CD4-positive, CD25-positive, alpha-beta regulatory T cell (primary cell): ENCODE measurements at places on chromosomes 5 and 9. TPM values are rescaled to one million over a fixed set of nuclear protein-coding genes. Genes with fewer than 3 reads are reported as not detected.

DNA sequence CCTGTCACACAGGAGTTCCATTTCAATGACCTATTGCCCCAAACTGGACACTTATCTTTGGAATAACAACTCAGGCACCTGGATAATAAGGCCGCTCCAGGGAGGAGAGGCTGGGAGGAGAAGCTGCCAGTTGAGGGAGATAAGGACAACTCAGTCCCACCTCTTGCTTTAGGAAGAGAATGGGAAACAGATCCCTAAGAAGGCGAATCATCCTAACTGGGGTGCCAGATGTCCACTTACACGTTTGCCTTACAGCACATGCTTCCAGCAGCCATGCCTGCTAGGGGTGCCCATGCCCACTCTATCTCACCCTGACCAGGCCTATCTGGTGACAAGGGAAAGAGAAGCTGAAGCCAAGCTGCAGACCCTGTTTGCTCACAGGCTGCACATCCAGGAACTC lies 6.5 kb downstream of the HK3 start:
- DNase-seq, result no peak
- H3K4me1 ChIP-seq, result no peaks in the 10 kb centered on the region
- H3K36me3 ChIP-seq, result no peaks in the 10 kb centered on the region
- no peaks in the 10 kb centered on the region for H3K27me3 ChIP-seq
- no peak overlapping the region for H3K27ac ChIP-seq

DNA sequence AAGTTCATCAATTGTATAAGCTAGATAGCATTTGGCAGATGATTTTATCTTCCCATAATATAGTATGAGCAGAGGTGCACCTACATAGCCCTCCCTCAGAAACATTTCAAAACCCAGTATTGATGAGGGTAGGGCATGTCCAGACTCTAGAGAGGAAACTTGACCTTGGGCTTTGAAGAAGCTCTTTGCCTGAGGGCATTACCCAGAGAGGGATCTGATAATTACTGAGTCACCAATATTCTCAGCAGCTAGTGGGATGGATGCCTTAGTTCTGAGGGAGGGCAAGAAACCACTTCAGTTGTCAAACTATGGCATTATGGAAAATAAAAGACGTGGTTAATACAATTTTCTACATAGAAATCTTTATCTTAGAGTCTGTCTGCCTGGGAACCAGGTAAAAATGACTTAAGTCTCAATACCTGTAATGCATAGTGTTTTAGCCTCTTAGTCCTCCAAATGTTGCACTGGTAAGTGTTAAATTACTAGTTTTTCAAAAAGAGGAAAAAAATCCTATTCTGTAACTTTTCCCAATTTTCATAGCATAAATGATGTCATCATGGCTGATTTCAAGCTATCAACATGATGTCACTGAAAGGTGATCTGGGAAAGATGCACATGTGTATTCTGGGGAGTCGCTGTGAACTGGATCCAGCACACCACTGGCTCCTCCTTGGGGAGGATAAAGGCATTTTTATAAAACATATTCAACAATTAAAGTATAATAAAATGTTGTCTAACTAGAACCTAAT lies 809.0 kb downstream of the KCTD16 start:
- no peak overlapping the region for H3K4me3 ChIP-seq
- DNase-seq, result no peak
- H3K27me3 ChIP-seq, result no peaks in the 10 kb centered on the region
- H3K27ac ChIP-seq, result no peak overlapping the region

LRRC19 gene
- polyA plus RNA-seq, result not detected

DNA sequence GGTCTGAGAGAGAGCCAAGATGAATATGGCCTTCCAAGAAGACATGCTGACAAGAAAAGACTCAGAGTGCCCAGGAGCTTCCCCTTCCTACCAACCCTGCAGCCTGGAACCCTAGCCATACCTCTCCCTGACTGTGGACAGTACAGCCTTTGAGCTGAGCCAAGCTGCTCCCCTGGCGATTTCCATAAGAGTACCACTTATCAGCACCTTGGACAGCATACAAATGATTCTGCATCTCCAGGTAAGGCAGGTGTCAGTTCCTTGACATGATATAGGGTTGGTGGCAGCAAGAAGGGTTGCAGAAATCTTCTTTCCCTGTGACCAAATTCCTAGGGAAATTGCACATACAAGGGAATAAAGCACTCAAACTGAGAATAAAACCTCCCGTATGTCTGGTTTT lies 58.3 kb downstream of the MFAP3 start:
- no peaks in the 10 kb centered on the region for H3K4me1 ChIP-seq
- no peaks in the 10 kb centered on the region for H3K36me3 ChIP-seq
- H3K27me3 ChIP-seq, result peaks cover 3% of the 10 kb centered on the region
- H3K27ac ChIP-seq, result no peak overlapping the region
- DNase-seq, result no peak

NR3C1 gene
- polyA plus RNA-seq, result 67.5 TPM
